ENCODE measurements at places on chromosomes 6 and 20.

- DNase-seq: no peak
Observed at GRCh38 chr20:24039196-24039595, 50.6 kb upstream of the GGTLC1 start.

DNA sequence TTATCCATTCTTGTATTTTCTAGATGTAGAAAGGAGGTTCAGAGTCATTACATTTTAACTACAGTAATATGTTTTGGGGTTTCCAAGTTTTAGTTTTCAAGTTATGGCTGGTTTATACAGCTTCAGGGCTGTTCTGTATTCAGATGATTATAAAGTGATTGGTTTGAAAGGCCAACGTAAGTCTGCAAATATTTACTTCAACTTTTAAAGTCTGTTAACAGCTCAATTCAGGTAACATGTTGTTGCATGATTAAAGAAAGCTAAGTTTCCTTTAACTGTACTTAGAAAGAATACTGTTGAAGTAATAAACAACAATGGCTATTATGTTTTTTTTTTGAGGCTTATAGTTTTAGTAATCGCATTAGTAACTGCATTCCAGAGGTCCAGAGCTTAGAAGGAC is 22.8 kb upstream of the GCLC start:
- no peak for DNase-seq

- no peak for DNase-seq
Observed at GRCh38 chr6:152600022-152600421, 37.1 kb downstream of the SYNE1 start.

GRCh38 chr20:1215386-1216170 is 10.3 kb upstream of the RAD21L1 start:
- no peak for DNase-seq

GRCh38 chr6:124986164-124986563 is 23.9 kb downstream of the RNF217 start:
- DNase-seq: no peak

DNA sequence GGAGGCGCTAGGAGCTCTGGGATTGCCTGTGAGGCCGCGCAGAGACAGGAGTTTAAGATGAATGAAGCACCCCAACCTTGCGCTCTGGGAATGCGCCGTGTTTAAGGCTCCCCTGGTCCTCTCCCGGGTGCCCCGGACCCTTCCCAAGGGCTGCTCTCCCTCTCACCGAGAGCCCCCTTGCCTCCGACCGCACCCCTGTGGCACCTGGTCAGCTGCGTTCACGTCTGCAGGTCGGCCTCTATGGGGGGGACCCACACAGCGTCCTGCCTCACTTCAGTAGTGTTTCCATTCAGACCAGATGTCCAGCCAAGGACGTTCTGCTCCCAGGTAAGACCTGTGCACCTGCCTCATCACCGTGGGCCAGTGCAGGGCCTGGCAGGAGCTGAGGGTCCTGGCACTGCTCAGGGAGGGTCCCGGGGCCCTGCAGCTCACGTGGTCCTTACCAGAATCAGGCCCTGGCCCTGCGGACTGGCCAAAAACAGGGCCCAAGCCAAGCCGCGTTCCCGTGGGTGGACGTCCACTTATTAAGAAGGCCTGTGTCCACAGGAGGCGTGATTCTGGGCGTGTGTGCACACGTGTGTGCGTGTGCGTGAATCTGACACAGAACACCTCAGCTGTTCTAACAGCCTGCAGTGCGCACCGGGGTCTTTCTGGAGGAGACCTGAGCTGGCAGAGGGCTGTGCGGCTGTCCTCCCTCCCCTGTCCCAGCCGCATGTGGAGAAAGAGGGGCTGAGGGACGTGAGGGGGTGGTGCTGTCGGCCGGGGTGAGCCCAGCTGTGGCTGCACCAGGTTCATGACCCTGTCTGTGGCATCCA is 79.9 kb upstream of the BHLHE23 start:
- no peak for DNase-seq

GRCh38 chr20:59778615-59779200 is 154.7 kb downstream of the SYCP2 start:
- no peak for DNase-seq

DNA sequence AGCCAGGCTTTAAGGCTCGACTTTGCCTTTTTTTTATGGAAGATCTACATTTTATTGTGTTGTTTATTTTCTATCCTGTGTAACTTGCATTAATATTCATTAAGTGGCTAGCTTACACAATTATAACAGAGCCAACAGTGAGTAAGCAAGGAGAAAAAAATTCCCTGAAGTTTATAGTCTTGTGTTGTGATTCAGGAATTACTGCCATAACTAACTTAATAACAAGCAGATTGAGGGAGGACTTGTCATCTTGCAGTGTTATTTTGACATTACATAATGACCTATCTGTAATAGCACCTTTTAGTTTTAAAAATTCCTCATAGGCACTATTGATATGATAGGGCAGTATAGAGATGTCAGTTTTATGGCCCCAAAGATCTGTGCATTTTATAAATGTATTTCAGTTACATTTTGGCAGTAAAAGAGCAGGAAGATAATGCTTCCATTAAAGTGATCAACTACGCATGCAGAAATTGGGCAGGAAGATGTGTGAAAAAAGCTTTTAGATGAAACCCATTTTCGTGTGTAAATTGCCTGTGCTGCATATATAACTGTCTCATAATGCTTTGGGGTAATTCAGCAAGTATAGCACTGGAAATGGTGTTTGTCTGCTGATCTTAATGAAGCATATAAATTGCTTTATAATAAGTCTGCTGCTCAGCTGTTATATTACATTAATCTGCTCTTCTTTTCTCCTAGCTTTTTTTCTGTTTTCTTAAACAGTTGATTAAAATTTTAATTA is 123.0 kb downstream of the SMAP1 start:
- DNase-seq: no peak

GRCh38 chr20:23350904-23351838 is 580 bp downstream of the NXT1 start:
- DNase-seq: peak; percentile 38

GRCh38 chr6:14118091-14118439 is 493 bp downstream of the CD83 start:
- DNase-seq: no peak

GRCh38 chr6:151103266-151103665 is 136.5 kb upstream of the AKAP12 start:
- DNase-seq: no peak

GRCh38 chr6:111114087-111114443 is 26.8 kb downstream of the SLC16A10 start:
- no peak for DNase-seq

DNA sequence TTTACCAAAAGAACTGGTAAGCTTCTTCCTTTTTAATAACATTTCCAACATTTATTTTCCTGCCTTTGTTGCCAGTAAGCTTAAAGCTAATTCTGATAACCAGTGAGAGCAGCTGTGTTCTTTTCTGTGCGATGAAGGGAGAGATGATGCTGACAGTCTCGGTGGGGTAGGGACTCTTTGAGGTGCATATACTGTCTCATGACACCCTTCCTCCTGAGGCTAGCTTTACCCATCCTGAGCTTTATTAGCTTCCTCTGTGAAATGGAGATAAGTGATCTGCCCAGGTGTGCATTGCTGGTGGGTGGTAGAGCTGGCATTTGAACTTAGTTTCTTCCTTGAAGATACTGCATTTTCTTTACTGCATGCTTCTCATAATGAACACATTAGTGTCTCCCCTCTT is 92.5 kb downstream of the LRRC1 start:
- no peak for DNase-seq

GRCh38 chr20:49584418-49585382 is 16.8 kb upstream of the PTGIS start:
- peak; percentile 41 for DNase-seq

DNA sequence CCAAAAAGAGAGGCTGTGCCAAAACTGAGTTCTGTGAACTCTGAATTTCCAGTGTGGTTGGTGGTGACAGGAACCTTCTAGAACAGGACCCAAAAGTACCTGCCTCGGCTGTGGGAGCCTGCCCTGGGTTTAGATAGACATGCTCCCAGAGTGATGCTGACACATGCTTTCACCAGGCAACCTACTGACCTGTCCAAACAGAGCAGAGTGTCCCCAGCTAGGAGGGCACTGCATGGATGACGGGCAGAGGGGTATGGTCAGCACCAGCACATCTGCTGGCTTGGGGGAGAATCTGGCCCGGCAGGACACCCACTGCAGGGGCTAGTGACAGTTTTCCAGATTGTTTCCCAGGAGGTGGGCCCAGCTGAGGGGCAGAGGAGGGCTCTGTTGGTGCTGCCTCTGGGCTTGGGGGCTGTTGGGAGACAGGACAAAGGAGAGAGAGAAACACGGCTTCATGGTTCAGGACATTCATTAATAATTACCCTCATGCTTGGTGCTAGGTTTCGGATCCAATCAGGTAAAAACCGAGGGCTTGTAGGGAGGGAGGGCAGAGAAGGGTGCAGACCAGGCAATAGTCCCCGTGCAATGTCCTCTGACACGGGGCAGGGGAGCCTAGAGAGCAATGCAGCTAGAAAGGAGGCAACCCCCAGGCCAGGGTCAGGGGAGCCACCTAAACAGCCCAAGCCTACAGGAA is 15.0 kb downstream of the KCNK5 start:
- no peak for DNase-seq

- DNase-seq: no peak
Observed at GRCh38 chr20:61979701-61980635, 85.7 kb downstream of the TAF4 start.

DNA sequence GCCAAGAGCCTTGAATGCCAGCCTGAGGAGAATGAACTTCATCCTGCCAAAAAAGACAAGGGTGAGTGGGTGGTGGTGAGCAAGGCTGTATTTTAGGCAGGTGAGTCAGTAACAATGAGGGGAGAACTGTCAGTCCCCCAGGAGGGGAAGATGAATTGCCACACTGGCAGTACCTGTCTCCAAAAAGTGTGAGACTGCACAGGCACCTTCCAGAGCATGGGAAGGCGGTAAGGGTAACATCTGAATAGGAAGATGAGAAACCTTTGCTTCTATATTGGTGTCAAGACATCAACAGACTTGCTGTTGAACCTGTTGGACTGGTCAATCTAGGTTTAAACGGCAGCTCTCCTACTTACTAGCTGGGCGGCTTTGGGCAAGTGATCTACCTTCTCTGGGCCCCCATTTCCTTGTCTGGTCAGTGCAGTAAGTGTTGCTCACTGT is 30.9 kb downstream of the STK35 start:
- DNase-seq: no peak

- no peak for DNase-seq
Observed at GRCh38 chr20:51380401-51381385, 161.8 kb downstream of the NFATC2 start.

DNA sequence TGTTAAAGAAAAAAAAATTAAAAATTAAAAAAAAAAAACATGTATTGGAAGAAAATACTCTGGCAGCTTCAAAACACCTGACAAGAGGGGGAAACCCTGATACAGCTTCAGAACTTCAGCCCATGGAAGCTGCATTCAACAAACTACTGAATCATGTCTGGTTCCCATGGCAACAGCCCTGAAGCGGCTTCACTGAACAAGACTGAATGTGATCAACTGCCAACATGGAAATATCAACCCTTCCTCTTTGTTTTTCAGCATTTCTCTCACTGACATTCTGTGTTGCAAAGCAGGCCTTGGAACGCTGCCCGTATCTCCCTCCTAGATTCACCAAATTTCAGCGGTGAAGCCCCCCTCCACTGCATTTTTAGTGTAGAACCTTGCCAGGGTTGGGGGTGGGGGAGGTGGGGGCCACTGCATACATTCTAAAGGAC is 91.3 kb upstream of the SHLD1 start:
- no peak for DNase-seq

- DNase-seq: no peak
Observed at GRCh38 chr6:33874136-33874760, 70.4 kb upstream of the MLN start.

- no peak for DNase-seq
Observed at GRCh38 chr6:125818772-125819260, 28.1 kb downstream of the NCOA7 start.

DNA sequence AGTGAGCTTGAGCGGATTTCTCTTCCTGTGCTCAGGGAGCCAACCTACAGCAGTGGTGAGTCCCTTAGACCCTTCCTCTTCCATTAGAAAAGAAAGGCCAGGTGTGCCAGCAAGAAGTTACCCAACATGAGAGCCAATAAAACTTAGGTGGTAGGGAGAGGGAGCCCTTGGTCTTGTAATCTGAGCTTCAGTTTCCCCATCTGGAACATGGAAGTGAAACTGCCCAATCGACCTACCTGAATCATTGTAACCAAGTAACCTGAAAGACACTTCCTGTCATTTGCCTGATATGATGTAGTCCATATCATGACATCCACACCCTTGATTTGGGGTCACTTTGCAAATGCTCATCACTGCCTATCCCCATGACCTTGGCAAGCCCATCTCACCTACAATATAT is 66.4 kb downstream of the MDGA1 start:
- no peak for DNase-seq

GRCh38 chr20:59291740-59292383 is 8.5 kb upstream of the EDN3 start:
- DNase-seq: peak; percentile 52

DNA sequence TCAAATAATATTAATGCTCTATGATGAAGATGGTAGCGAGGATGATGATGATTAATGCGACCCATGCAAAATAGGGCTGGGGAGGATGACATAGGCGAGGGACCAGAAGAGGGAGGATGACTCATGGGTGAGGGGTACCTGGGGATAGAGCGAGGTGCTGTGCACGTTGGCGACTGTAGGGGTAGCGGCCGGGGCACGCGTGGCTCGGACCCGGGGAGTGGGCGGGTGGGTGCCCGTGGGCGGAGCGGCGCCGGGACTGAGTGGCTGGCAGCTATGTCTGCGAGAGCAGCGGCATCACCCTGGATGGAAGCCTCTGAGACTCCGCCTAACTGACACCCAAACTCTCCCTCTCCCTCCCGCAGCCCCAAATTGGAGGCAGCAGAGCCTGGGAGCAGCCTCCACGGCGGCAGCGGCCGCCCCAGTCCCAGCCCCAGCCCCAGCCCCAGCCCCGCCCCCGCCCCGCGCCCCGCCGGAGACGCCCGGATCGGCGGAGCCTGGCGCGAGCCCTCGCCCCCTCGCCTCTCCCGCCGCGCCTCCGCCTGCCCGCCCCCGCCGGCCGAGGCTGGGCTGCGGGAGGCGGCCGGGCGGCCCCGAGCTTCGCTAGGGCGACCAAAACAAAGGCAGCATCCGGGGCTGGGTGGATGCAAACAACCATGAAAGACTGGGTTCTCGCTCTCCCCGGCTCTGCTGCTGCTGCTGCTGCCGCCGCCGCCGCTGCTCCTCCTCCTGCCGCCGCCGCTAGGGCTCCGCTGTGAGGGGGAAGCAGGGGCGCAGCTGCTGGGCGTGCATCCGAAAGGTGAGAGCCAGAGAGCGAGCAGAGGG is at the start of gene RIMS1:
RIMS1 (plus strand) TSS at position 367 of the 822 bp plus-strand sequence. CDS start 474 bp downstream, outside the sequence.
- DNase-seq: no peak
